ENCODE measurements at places on chromosomes 3 and 15.
A peak's percentile ranks its signal among the peaks of the same experiment; 100 is the strongest.

DNA sequence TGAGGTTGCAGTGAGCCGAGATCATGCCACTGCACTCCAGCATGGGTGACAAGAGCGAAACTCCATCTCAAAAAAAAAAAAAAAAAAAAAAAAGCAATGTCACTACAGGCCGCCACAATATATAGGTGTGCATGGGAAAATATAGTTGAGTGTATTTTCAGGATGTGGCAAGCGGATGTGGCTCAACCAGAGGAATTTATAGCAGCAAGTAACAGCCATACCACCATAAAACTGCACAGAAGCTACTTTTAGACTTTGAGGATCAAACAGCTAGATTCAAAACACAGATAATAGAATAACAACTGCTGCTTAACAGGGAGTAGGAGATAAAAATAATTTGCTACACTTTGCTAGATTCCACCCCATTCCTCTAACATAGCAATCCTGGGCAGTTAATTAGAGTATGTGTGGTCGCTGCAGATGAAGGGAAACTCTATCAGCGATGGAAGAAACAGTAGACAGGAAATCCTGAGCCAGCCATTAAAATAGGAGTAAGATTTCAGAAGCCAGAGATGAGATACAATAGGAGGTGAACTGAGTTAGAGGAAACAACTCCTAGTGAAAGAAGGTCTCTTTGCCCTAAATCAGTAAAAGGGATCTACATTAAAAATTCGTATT lies 318.7 kb upstream of the STT3B start:
- DNase-seq: peak; percentile 99

DNA sequence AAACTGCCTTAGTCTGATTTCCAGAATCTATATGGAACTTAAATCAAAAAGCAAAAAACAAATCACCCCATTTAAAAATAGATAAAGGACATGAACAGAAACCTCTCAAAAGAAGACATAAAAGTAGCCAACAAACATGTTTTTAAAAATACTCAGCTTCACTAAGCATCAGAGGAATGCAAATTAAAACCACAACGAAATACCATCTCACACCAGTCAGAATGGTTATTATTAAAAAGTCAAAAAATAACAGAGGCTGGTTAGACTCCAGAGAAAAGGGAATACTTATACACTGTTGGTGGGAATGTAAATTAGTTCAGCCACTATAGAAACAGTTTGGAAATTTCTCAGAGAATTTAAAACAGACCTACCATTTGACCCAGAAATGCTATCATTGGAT lies 367.9 kb downstream of the ZIC4 start:
- no peak for DNase-seq

- DNase-seq: peak; percentile 84
These were observed 11.3 kb upstream of the DLG1 start for GRCh38 chr3:197309528-197310361.

- DNase-seq: no peak
These were observed 149.7 kb upstream of the NPHP3 start for GRCh38 chr3:132871956-132872355.

DNA sequence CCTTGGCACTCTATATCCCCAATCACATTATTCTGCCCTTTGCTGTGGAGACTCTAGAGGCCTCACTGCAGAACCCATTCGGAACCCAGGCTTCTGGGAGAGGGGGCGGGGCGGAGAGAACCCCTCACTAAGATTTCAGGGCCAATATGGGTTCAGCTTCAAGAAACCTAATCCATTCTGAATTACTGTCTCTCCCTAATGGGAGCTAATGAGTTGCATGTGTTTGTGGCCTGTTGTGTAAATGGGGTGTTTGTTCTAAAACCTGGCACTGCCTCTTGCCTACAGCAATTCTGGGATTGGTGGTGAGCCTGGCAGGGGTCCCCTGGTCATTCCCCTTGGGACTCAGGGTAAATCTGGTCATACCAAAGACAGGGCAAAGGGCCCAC lies 605 bp upstream of the RASL12 start:
- no peak for DNase-seq
